NCI-H1105 (cell line): ENCODE measurements at places on chromosomes 4 and X.
A peak's percentile ranks its signal among the peaks of the same experiment; 100 is the strongest.

DNA sequence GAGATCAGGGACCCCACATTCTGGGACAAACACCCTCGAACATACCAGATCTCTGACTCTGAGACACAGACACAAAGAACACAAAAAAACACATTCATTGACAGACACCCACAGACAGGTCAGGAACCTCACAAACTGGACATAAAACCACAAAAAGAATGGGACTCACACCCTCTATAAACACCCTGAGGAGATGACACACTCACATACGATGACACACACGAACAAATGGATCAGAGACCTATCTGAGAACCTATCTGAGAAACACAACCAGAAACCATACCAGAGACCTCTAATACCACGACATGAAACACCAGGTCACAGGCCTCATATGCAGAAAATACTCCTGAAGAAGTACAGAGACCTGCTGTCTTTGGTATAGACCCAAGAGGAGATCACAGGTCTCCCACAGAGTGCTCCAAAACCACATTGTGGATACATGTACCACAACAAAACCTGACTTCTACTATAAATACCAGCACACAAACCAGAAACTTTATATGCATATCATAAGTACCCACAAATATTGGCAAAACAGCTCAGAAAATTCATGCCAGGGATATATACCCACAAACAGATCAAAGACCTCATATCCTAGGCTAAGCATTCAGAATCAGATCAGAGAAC is 19.5 kb downstream of the SUV39H1 start:
- DNase-seq, result no peak

GRCh38 chrX:111282139-111282538 is 11.9 kb upstream of the CAPN6 start:
- DNase-seq, result no peak

GRCh38 chr4:180398564-180398963 is 1844.6 kb upstream of the TENM3 start:
- no peak for DNase-seq

- DNase-seq, result no peak
Measured at GRCh38 chr4:186775902-186776301, 52.2 kb upstream of the FAT1 start.

- DNase-seq, result no peak
Measured at GRCh38 chr4:17068891-17069290, 170.4 kb upstream of the LDB2 start.

DNA sequence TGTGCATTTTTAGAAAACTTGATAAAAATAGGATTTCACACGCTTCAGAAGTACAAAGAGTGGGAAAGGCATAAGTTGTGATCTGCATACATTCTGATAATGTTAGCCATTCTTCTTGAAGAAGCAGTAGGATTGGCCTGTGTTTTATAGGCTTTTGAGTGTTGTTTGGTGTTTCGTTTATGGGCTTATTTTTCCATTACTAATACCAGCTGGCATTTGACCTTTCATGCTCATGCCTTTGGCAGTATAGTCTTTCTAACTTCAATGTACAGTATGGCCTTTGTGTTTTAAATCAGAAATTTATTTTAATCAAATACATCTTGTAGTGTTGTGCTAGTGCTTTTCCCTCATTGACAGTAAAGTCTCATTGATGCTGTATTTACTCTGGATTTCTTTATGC is 51.5 kb upstream of the SLC4A4 start:
- no peak for DNase-seq

DNA sequence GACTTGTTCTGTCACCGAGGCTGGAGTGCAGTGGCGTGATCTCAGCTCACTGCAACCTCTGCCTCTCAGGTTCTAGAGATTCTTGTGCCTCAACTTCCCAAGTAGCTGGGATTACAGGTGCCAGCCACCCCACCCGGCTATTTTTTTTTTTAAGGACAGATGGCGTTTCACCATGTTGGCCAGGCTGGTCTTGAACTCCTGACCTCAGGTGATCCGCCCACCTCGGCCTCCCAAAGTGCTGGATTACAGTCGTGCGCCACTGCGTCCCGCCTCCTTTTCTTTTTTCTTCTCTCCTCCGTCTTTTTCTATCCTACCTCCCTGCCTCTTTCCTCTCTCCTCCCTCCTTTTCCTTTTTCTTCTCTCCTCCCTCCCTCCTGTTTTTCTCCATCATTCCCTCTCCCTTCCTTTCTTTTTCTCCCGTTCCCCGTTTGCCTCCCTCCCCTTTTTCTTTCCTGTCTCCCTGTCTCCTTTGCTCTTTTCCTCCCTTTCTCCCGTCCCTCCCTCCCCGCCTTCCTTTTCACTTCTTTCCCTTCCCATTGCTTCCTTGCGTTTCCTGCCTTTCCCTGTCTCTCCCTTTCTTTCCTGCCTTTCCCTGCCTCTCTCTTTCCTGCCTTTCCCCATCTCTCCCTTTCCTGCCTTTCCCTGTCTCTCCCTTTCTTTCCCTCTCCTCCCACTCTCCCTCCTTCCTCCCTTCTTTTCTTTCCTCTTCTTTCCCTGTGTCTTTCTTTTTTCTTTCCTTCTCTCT is 2.1 kb upstream of the SLC25A6 start:
- DNase-seq, result no peak

- no peak for DNase-seq
Measured at GRCh38 chr4:38040619-38041018, 80.4 kb downstream of the PTTG2 start.

DNA sequence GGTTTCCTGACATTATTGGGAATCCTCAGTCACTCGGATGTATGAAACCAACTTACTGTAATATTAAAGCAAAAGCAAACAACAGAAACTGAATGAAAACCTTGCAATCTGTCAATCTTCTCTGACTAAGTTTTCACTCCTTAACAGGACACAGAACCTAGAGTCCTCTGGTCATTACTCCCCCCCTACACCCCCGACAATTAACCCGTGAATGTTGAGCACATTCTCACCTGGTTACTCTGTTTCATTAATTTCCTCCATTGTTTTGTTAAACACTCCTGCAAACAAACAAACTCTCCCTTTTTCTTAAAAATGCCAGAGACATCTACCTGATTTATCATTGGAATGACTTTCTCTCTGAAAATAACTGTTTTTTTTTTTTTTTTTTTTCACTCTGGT is 469.0 kb upstream of the PRKX start:
- DNase-seq, result no peak

DNA sequence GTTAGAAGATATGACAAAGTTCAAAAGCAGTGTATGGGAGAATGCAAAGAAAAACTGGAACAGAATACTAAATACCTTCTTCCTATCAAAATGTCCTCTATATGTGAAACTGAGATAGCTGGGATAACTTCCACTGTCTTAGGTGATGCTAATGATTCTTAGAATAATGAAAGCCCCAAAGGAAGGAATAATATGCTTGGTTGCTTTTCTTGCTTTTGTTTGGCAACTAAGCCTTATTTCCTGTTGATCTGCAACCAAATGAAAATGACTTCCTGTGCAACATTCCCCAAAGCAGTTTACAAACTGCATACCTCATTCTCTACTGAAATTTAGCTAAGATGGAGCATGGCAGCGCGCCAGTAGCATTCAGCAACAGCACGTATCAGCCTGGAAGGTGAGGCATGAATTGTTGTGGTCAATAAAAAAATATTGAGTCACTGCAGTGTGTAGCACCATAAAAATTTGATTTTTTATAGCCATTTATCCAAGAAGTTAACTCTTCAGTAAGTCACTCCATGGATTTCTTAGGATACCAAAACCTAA is 18.7 kb downstream of the NDNF start:
- no peak for DNase-seq

DNA sequence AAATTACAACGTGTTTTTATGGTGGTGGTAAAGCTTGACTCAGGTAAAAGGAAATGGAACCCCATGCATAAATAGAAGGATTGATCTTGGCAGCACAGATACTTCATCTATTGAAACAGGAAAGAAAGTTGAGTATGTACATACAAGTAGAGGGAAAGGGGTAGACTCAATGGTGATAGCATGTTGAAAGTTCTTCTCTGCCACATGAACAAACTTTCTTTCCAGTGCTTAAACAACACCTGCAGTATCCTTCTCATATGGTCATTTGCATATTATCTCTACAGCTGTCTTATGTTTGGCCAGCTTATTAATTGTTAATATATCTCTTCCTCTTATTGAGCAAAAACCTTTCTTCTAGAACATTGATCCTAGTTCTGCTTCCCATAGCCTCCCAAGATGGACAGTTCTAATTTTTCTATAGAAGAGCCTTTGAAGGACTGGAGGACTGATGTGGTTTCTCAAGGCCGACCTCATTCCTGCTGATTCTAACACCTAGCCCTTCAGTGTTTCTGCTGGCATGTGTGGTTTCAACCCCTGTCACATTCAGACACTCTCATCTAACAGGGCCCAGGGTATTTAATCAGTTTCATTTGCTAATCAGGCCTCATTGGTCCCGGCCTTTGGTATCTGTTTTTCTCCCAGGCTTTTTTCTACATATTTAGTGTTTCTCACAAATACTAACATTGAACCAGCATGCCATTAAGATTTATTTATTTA is 108.1 kb upstream of the SPRY1 start:
- DNase-seq, result no peak

GRCh38 chr4:40954088-40954668 is 204.4 kb downstream of the NSUN7 start:
- no peak for DNase-seq

GRCh38 chr4:101958547-101958946 is 168.0 kb downstream of the BANK1 start:
- no peak for DNase-seq

DNA sequence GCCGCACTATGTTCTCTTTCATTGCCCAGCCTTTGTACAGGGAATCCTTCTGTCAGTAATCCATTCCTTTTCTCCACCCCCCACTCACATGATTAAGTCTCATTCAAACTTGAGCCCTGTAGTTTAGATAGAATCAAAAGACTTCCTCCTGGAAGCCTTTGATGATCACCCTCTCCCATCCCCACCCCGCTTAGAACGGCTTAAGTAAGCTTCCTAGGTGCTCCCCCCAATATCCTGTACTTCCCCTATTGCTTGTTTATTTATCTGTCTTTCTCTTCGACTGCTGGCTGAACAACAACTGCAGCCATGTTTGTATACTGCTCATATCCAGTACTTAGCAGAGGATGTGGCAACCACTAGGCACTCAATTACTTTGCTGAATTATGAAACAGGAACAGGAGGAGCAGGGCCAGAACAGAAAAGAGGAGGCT is 38.5 kb upstream of the GPC3 start:
- no peak for DNase-seq

- DNase-seq, result no peak
Measured at GRCh38 chr4:113882668-113883067, 96.8 kb downstream of the ARSJ start.

DNA sequence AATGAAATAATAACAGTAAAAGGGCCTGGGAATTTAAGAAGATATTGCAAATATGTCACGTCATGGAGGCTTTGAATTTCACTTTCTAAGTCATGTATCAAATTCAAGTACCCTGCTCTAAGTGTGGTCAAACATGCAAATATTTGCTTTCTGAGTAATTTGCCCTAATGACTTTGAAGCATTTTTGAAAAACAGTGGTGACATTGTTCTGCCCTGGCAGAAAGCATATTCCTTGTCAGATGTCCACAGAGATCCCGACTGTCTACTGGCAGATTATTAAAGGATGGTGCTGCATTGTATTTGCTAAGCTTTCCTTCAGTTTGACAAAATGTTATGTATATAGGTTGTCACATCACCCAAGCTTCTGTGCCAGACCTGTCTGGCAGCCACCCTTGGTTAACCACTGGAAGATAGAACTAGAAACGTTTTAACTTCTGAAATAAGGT is 92.5 kb downstream of the ANK2 start:
- DNase-seq, result peak; percentile 19

DNA sequence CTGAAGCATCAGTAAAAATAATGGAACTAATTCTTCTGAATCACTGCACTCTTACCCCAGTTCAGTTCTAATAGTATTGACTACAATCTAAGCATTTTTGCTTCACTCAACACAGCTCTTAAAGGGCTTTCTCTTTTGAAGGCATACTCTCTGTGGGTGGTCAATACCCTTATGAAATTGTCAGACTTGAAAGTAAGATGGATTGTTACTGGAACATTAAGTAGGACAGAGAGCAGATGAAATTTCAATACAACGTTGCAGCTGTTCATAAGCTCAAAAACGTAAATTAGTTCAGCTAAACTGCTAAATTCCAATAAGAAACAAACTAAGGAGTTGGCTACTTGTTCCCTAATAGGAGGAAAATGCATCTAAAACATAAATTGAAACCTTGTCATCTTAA is 352.3 kb upstream of the TENM3 start:
- no peak for DNase-seq

DNA sequence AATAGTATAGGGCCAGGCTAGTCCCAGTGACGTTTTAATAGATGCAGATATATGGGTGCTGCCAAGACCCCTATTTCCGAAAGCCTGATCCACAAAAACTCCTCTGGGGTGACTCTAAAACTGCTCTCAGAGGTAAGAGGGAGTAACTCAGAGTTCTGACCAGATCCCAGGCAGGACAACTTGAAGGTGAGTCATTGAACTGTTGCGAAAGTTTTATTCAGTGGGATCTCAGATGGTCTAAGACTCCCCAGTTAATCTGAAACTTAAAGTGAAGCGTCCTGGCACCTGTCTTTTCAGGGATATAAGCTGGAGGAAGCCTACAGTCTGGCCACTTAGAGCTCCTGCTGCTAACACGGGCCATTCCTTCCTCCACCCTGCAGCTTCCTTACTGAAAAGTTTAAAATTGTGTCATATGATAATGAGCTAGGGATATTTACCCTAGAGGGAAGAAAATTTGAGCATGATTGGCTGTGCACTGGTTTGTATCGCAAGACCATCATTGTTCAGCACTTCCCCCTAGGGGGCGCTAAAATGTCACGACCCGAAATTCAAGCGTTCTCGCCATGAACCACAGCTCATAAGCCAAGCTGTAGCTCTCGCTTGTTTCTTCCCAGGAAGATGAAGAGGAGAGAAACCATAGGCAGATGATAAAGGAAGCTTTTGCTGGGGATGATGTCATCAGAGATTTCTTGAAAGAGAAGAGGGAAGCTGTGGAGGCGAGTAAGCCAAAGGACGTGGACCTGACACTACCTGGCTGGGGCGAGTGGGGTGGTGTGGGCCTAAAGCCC is 19.5 kb downstream of the UTP14A start:
- peak; percentile 32 for DNase-seq

DNA sequence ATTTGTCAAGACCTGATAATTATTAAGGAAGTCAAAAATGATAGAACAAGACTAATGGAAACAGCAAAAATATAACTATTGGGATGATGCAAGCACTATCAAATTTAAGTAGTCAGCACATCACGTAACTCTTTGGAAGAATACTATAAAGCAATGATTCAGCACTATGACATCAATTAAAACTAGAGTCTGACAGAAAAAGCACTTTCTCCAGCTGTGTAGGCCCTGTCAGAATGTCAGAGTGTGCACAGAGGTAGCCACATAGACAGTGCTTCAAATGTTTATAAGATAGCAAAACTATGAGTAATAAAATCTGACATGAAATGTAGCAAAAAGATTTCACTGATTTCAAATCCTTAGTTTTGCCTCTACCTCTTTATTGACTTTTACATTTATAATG is 1226.6 kb upstream of the ADGRL3 start:
- no peak for DNase-seq
